T-helper 17 cell (primary cell): ENCODE measurements at places on chromosomes 12 and 14.

DNA sequence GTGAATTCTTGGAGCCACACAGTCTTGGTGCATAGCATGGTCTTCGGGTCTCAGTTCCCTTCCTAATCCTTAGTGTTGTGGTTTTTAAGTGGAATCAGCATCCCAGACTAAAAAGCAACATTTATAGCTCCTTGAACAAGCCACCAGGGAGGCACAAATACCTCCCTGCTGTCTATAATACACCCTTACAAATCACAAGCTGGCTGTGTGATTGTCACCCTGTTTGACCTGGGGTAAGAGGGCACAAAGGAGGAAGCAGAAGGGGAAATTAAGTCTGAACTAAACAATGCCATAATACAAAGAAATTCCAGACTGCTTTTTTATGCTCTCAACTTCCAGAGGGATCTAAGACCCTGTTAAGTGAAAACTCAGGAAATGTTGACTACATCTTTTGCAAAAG lies 7.7 kb upstream of the MMP19 start:
- DNase-seq: no peak

DNA sequence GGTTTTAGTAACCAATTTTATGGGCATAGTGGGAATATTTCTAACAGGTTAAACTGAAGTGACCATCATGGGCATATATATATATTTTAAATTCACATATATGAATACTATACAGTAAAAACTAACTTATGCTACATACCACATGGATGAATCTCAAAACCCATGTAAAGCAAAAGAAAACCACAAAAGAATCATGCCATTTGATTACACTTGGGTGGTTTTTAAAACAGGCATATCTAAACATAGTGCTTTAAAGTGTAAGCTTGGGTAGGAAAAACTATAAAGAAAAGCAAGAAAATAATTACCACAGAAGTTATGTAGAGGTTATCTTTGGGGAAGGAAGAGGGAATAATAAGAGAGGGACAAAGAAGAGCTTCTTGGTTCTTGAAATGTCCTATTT lies 326.1 kb downstream of the NAV3 start:
- no peak for DNase-seq

GRCh38 chr12:69239922-69240630 lies 707 bp downstream of the CPSF6 start:
- DNase-seq: peak; percentile 34

DNA sequence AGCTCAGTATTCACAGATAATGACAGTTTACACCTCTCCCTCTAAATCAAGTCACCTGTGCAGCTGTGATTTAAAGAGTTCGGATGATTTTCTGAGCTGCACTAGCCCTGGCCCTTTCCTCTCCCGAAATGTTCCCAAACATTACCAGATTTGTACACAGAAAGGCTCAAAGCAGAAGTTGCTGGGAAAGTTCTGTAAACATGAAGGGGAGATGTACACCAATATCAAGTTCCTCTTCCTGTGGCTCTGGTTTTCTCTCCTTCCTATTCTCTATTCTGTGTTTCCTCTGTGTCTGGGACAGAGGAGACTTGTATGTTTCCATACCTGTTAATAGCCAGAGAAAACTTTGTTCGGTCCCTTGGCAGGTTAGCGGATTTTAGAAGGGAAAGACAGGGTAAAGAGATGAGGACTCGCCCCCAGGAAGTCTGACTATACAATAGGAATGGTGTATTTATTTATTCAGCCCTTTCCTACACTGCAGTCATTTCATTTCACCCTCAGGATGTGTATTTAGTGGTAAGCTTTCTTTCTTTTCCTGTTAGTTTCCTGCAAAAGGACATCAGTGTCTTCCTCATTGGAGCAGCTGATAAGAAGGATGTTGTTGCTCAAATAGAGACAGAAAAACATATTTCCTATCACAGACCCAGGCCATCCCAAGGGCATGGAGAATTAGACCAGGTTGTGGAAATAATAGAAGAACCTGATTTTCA lies 7.6 kb upstream of the NUMB start:
- DNase-seq: no peak

GRCh38 chr12:130013771-130014484 lies 110.1 kb upstream of the TMEM132D start:
- no peak for DNase-seq

GRCh38 chr14:80211153-80212022 lies at the start of gene DIO2:
TSS of gene DIO2 (minus strand) at chr14:80211504. CDS start at chr14:80211472, 32 bp downstream.
- no peak for DNase-seq

- DNase-seq: no peak
Observed at GRCh38 chr14:72186523-72186922, 254.3 kb downstream of the RGS6 start.

DNA sequence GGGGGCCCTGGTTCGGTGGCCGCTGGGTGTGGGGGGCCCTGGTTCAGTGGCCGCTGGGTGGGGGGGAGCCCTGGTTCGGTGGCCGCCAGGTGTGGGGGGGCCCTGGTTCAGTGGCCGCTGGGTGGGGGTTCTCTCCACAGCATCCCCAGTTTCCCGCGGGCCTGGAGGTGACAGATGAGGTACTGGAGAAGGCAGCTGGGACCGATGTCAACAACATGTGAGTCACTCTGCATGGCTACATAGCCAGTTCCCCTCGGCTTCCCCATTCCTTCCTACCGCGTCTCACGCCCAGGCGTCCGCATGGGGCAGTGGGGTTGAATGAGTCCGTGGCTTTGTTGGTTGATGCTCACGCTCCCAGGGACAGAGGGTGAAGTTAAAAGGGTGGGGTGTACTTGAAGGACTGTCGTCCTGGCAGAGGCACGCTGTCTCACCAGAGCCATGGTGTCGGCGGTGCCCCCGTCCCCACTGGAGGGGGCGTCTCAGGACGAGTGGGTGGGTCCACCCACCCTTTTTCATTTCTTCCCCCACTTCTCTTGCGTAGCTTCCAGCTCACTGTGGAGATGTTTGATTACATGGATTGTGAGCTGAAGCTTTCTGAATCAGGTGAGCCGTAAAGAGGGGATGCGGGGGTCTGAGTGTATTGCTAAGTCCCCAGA lies 15.6 kb downstream of the HIP1R start:
- DNase-seq: no peak

DNA sequence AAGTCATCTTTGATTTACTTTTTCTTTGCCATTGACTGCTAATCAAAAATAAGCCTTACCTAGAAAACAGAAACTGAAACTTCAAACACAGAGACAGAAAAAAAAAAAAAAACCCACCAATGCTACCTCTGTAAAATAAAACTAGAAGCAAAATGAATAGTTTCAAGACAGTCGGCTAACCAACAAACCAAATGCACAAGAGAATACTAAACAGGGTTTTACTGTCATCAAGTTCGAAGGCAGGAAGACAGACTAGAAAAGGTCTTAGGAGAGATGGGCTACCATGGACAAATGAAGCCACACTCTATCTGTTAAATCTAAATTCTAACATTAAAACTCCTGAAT lies 59.5 kb downstream of the SEL1L start:
- no peak for DNase-seq

DNA sequence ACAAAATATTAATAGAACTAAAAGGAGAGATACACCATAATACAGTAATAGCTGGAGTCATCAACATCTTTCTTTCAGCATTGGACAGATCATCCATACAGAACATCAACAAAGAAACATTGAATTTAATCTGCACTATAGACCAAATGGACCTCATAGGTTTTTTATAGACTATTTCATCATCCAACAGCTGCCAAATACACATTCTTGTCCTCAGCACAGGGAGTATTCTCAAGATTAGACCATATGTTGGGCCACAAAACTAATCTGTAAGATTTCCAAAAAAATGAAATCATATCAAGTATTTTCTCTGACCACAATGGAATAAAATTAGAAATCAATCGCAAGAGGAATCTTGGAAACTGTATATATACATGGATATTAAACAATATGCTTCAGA lies 86.9 kb downstream of the FSCB start:
- DNase-seq: no peak

GRCh38 chr14:75630695-75631452 lies 29.8 kb downstream of the ERG28 start:
- no peak for DNase-seq

GRCh38 chr12:63086149-63086915 lies 64.7 kb downstream of the AVPR1A start:
- DNase-seq: no peak

DNA sequence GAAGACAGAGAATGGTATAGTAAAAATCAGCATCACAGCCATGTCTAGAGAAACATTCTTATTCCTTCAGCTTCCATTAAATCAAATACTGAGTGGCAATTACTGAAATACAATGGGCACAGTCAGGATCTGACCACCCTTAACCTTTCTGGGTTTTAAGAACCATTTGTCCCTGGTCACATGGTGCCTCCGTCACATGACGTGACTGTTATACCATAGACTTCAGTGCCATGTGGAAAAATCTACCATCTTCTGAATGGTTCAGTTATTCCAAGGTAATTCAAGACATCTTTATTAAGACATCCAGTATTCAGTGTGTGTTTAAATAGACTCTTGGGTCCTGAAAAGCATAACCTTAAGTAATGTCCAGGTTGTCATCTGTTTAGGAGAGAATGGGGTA lies 553.1 kb upstream of the FLRT2 start:
- no peak for DNase-seq

GRCh38 chr12:52539083-52539820 lies 13.7 kb downstream of the KRT71 start:
- DNase-seq: no peak

GRCh38 chr12:12499909-12500604 lies 62.6 kb downstream of the DUSP16 start:
- DNase-seq: no peak

GRCh38 chr14:31024010-31024480 lies 1.4 kb upstream of the AP4S1 start:
- DNase-seq: no peak

DNA sequence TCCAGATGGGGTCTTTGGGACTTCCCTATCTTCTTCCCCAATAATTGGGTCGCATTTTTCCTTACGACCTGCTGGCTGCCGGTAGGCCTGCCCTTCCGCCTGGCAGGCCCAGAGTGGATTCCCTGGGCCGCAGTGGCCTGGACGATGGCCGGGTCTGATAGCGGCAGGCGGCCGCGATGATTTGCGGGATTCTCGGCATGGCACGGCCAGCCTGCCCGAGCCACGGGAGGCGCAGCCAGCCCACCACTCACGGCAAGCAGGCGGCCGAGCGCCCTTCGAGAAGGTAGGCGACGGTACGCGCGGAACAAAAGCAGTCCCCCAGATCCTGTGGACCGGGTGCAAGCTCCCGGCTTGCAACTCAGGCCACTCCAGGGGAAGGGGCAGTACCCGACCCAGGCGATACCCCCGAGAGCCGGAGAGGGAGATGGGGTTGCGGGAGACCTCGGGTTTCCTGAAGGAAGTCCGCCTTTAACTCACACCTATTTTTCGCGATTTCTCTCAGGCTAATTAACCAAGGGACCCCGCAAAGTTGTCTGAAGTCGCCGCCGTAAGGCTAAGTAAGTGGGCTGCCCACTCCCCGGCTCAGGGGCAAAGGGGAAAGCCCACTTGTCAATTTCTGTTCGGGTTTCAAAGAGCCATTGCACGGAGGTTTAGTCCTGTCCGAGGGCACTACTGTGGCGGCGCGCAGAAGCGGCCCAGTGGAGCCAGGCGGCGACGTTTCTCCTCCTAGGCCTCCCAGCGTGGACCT lies 1.4 kb upstream of the GSC start:
- no peak for DNase-seq

DNA sequence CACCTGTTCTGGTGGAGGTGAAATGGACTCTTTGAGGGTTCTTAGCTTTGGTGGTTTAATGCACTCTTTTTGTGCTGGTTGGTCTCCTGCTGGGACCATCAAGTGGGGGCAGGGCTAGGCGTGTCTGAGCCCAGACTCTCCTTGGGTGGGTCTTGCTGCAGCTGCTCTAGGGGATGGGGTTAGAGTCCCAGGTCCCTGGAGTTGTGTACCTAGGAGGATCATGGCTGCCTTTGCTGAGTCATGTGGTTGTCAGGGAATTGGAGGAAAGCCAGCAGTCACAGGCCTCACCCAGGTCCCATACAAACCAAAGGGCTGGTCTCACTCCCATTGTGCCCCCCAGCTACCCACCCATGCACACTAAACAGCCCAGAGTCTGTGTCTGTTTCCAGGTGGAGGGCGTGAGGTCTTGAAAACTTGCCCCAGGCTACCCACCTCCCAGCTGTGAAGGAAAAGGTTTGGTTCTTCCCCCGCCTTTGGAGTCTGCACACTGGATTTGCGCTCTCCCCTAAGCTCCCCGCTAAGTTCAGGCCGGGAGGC lies 387.7 kb downstream of the TMTC2 start:
- DNase-seq: no peak

- no peak for DNase-seq
Observed at GRCh38 chr12:46292754-46293402, 24.0 kb upstream of the SLC38A1 start.

GRCh38 chr14:33287189-33287588 lies 348.5 kb downstream of the NPAS3 start:
- no peak for DNase-seq

DNA sequence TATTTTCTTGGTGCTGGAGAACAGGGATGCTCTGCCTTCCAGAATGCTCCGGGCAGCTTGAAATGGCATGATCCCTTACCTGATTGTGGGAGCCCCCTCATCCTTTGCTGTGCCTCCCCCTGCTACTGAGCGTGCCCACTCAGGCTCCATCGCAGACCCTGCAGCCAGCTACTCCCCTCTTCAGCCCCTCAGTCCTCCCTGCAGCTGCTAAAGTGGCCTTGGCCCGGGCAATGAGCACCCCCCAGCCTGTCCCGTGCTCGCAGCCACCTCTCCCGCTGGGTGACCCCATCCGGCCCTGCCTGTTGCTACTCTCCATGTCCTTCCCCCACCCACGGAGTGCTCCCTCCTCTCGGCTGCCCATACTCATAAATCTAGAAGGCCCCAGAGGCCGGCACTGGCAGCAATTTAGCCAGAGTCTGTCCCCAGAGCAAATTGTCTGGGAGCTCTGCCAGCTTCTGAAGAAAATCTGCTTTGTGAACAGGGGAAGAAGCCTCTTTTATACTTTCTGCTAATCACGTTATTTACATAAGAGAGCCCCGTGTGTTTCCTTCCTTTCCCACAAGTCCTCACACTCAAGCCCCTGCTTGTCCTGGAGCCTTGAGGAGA lies 143.7 kb upstream of the FRMD6 start:
- DNase-seq: no peak

GRCh38 chr14:71287567-71287966 lies 380.3 kb downstream of the PCNX1 start:
- DNase-seq: no peak

DNA sequence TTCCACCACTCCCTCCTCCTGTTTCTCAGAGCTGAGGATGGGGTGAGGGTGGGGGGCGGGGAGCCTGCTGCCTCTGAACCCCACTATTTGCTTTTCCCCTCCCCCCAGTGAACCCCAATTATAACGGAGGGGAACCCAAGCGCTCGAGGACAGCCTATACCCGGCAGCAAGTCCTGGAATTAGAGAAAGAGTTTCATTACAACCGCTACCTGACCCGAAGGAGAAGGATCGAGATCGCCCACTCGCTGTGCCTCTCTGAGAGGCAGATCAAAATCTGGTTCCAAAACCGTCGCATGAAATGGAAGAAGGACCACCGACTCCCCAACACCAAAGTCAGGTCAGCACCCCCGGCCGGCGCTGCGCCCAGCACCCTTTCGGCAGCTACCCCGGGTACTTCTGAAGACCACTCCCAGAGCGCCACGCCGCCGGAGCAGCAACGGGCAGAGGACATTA lies 1.1 kb downstream of the HOXC4 start:
- DNase-seq: no peak

GRCh38 chr14:96639550-96639949 lies 137.4 kb downstream of the PAPOLA start:
- no peak for DNase-seq

GRCh38 chr14:50018201-50018932 lies 98.0 kb downstream of the VCPKMT start:
- no peak for DNase-seq
